NCI-H2227 treated with DMSO at 0.1 percent for 48 hours (cell line): ENCODE measurements at places on chromosomes 12 and 14.

- no peak for DNase-seq
Observed at GRCh38 chr12:18313306-18313705, 52.0 kb downstream of the PIK3C2G start.

- peak; percentile 48 for DNase-seq
Observed at GRCh38 chr12:66688846-66689439, 10.1 kb upstream of the GRIP1 start.

- DNase-seq, result no peak
Observed at GRCh38 chr14:62462988-62463387, 582.3 kb downstream of the KCNH5 start.

GRCh38 chr14:69547701-69548348 is 26.8 kb downstream of the CCDC177 start:
- DNase-seq, result peak; percentile 85

DNA sequence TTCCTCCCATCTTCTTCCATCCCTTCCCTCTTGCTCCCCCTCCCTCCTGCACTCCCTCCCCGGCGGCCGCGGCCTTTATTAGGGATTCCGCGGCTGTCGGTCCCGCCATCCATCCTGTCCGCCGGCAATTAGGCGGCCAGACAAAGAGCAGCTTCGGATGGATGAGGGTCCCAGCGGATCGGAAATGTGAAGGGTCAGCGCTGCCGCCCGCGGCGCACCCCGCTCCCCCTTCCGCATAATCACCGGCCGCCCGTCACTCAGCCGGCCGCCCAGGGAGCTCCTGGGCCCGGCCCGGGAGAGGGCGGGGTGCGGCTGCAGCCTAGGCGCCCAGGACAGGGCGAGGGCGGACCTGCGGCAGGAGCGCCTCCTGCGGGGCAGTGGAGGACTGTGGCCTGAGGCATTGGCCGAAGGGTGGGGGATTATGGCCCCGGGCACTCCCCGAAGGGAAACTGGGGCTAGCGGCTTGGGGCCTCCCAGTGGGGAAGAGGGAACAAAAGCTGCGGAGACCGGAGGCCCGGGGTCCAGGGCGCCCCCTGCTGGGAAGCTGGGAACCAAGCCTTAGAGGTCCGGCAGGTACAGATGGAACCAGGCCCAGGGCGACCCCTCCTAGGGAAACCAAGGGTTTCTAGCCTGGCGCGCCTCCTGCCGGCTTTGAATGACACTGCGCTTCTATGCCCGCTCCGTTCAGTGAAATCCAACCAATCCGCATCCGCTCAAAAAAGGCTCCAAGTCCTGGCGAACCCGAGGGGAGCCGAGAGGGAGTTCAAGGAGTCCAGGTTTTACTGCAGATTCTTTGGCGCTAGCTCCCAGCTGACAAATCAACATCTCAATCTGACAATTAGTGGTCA is 4.4 kb upstream of the DNAJC22 start:
- peak; percentile 84 for DNase-seq

GRCh38 chr14:24296341-24297157 is 3.0 kb downstream of the DHRS1 start:
- DNase-seq, result peak; percentile 29

- DNase-seq, result no peak
Observed at GRCh38 chr12:14402697-14403096, 37.2 kb downstream of the ATF7IP start.

GRCh38 chr12:122481861-122482260 is 18.9 kb downstream of the ZCCHC8 start:
- no peak for DNase-seq

DNA sequence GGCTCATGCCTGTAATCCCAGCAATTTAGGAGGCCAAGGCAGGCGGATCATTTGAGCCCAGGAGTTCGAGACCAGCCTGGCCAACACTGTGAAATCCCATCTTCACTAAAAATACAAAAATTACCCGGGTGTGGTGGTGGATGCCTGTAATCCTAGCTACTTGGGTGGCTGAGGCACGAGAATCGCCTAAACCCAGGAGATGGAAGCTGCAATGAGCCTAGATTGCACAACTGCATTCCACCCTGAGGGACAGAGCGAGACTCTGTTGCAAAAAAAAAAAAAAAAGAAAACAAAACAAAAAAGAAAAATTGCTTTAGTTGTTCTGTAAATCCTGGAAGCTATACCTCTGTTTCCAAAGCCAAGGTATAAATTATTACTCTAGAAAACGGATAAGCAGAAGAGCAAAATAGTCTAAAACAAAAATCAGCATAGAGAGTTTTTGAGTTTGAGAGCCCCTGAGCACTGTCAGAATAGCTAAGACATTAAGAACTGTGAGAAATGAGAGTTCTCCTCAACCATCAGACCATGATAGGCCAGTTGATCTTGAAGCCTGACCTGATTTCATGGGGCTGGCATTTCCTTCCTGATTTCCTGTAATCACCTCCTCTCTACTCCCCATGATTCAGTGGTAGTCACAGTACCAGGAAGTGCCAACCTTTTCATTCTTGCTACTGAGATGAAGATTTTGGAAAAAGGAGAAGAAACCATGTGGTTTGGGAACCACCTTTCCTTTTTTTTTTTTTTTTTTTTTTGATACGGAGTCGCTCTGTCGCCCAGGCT is 31.7 kb downstream of the ATP2A2 start:
- no peak for DNase-seq

DNA sequence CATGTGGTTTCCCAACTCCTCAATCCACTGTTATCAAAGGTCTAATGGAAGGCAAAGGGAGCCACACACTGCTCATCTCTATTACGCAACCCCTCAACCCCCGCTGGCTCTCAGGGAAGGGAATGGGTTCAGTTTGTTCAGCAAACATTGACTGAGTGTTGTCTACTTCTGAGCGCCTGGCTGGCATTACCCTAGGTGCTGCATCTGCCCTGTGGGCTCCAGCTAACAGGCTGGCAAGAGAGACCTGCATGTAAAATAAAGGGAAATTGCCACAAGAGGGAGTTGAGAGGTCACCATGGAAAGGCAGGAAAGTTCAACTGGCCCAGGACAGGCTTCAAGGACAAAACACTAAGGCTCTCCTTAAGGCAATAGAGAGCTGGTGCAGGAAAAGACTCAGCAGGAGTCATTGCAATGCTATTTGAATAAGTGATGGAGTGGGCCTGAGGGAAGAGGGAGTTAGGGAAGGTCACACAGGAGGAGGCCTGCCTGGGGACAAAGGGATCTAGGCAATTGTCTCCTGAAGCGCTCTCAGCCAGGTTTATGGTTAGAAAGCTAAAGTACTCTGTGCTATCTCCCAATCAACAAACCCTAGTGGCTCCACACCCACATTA is 5.5 kb upstream of the ZNF740 start:
- no peak for DNase-seq

GRCh38 chr12:90335566-90335965 is 619.4 kb downstream of the CCER1 start:
- DNase-seq, result no peak

- DNase-seq, result no peak
Observed at GRCh38 chr12:41514907-41515306, 326.8 kb downstream of the PDZRN4 start.

DNA sequence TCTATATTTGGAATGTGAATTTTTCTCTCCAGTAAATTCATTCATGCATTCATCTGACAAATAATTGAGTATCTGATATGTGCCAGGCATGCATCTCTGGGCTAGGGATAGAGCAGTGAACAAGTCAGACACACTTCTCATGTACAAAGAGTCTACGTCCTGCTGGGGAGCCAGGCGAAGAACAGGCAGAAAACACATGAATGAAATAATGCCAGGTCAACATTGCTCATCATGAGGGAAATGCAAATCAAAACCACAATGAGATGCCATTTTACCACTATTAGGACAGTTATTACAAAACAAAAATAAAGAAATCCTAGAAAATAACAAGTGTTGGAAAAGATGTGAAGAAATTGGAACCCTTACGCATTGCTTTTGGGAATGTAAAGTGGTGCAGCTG is 90.3 kb downstream of the PAX9 start:
- DNase-seq, result no peak

GRCh38 chr14:26191123-26191522 is 406.7 kb downstream of the NOVA1 start:
- no peak for DNase-seq

- no peak for DNase-seq
Observed at GRCh38 chr14:104732931-104733681, 9.1 kb downstream of the ADSS1 start.

GRCh38 chr12:80627782-80628181 is 79.7 kb upstream of the MYF6 start:
- DNase-seq, result no peak

DNA sequence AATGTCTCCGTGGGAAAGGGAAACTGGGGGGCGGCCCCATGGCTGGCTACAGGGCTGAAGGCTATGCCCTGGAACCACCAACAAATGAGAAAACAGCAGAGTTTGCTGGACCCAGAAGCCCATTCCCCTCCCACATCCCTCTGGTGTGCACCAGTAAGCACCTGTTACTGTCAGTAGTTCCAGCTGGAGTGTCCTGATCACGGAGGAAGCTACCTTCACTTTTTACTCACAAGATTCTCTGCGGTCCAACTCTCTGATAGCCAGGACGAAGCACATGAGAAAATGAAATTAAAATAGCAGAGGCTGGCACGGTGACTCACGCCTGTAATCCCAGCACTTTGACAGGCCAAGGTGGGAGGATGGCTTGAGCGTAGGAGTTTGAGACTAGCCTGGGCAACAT is 22.7 kb upstream of the MEG3 start:
- no peak for DNase-seq

GRCh38 chr14:23101213-23101970 is 3.4 kb downstream of the CIROP start:
- DNase-seq, result no peak

GRCh38 chr12:94560431-94561221 is 89.7 kb downstream of the TMCC3 start:
- no peak for DNase-seq

GRCh38 chr14:64812412-64812811 is 67.3 kb downstream of the SPTB start:
- peak; percentile 23 for DNase-seq

DNA sequence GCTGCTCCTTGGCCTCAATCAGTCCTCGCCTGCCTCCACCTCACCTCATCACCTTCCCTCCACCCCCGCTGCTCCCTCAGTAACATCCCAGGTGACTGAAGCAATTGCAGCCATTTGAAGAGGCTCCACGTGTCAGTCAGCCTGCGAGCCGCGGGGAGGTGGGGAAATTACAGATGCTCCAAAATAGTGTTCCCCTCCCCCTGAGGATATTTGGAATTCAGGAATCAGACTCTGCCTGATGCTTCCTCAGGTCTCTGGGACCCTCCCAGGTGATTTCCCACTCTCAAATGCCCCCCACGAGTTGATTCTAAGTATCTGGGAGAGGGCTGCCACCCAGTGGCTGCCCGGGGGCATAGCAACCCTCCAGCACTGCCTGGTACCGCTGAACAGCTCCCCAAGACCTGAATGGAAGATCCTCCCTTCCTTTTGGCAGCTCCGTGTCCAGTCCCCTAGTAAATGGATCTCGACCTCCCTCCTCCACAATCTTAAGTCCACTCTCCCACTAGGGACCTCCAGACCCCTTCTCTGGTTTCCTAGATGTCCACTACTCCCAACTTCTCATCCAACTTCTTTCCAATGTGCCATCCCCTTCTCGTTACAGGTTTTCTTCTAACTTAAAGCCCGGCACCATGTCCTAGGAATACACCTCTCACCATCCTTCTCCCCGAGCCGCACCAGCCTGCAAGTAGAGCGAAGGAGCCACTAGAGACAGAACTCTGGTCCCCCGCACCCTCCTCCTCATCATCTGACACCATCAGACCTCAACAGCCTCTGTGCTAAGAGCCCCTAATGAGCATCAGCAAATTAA is 1.4 kb upstream of the ASIC1 start:
- peak; percentile 23 for DNase-seq

GRCh38 chr12:102022286-102022685 is 39.5 kb downstream of the WASHC3 start:
- DNase-seq, result no peak
